ENCODE measurements at places on chromosomes 16 and 17. TPM values are rescaled to one million over a fixed set of nuclear protein-coding genes. Genes with fewer than 3 reads are reported as not detected.

The CIITA gene
- total RNA-seq: 0.20 TPM

The VMO1 gene
- not detected for total RNA-seq

The KRTAP4-3 gene
- not detected for total RNA-seq

- peaks cover 36% of the 10 kb centered on the region for H3K27me3 ChIP-seq
- DNase-seq: no peak
- H3K4me1 ChIP-seq: peaks cover 15% of the 10 kb centered on the region
- H3K4me3 ChIP-seq: no peak overlapping the region
- no peak overlapping the region for H3K27ac ChIP-seq
Measured at GRCh38 chr16:56631832-56632155, 665 bp upstream of the MT1M start.
